Stimulated activated CD4-positive, alpha-beta T cell treated with anti-CD3 and anti-CD28 coated beads, TNF-alpha, amount 100 ng/mL, for 1 hour (primary cell): ENCODE measurements at places on chromosomes 7 and 10.

GRCh38 chr10:83959328-83959727, 180.0 kb upstream of the GHITM start:
- DNase-seq = no peak

DNA sequence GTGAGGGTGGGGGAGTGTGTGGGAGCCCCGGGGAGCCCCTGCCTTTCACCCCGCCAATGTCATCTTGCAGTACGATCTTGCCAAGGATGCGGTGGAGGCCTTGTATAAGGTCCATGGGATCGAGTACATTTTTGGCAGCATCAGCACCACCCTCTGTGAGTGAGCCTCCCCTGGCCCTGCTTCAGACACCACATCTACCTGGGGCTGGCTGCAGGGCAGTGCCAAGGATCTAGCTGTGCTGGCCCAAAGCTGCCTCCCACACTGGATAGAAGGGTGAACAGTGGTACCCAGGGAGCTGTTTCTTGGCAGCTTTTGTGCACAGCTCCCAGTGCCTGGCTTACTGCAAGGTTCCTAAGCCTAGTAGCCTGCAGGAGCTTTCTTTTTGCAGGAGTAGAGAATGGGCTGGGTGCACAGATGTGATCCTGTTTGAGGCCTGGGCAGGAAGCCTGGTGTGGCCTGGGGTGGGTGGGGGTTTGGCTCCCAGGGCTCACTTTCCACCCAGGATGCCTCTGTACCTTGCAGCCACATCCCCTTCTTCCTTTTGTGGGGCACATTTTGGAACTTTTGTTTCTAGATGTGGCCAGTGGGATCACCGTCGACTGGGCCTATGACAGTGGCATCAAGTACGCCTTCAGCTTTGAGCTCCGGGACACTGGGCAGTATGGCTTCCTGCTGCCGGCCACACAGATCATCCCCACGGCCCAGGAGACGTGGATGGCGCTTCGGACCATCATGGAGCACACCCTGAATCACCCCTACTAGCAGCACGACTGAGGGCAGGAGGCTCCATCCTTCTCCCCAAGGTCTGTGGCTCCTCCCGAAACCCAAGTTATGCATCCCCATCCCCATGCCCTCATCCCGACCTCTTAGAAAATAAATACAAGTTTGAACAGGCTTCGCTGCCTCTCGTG, 12.2 kb upstream of the CPA1 start:
- no peak for DNase-seq

GRCh38 chr7:120742372-120742771, 115.6 kb downstream of the TSPAN12 start:
- no peak for DNase-seq

- DNase-seq = no peak
Measured at GRCh38 chr10:86798025-86798424, 41.6 kb downstream of the BMPR1A start.

GRCh38 chr10:132849546-132850031, 63.6 kb upstream of the NKX6-2 start:
- DNase-seq = no peak

- DNase-seq = no peak
Measured at GRCh38 chr10:26524161-26524896, 86.2 kb downstream of the APBB1IP start.

DNA sequence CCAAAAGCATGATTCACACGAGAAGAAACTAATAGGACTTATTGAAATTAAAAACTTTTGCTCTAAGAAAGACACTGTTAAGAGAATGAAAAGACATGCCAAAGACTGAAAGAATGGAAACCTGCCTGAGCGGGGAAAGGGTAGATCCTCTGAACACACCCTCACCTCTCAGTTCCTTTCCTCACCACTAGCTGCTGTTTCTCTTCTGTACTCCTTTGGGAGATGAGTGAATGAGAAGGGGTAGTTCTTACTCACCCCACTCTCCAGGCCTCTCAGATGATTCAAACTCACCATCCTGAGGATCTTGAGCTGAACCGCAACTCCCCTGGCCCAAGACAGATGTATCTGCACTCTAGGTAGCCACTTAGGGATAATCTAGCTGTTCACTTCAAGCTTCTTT, 41.9 kb downstream of the IQUB start:
- DNase-seq = no peak

DNA sequence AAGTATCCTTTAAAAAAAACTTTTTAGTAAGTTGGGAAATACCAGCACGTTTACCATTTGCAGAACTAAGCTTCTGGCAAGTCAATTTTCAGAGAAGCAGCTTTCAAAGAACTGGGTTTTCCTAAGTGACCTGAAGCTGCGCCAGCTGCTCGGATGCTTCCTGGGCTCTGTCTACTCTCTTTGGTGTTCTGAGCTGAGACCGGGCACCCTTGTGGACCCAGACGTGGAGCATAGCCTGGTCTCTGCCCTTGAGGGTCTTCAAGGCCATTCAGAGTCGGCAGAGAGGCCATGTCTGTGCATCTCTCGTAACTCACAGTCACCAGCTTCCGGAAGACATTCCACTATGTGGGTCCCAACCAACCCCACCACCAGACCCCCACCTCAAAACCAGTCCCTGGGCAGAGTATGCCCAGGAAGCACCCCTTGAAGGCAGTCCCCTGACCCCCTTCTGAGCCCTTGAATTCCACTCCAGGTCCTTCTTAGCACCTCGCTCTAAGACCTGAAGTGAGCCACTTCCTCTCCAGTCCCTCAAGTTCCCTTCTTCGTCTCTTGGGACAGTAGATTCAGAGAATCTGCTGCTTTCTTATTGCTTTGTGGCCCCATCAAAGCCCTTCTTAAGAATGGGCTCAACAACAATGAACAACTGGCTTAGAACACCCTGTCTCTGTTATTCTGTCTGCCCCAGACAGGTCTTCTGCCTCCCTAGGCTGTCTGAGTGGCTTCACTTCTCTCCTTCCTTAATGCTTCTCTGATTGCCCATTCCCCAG, 8.5 kb downstream of the CALML5 start:
- DNase-seq = no peak

DNA sequence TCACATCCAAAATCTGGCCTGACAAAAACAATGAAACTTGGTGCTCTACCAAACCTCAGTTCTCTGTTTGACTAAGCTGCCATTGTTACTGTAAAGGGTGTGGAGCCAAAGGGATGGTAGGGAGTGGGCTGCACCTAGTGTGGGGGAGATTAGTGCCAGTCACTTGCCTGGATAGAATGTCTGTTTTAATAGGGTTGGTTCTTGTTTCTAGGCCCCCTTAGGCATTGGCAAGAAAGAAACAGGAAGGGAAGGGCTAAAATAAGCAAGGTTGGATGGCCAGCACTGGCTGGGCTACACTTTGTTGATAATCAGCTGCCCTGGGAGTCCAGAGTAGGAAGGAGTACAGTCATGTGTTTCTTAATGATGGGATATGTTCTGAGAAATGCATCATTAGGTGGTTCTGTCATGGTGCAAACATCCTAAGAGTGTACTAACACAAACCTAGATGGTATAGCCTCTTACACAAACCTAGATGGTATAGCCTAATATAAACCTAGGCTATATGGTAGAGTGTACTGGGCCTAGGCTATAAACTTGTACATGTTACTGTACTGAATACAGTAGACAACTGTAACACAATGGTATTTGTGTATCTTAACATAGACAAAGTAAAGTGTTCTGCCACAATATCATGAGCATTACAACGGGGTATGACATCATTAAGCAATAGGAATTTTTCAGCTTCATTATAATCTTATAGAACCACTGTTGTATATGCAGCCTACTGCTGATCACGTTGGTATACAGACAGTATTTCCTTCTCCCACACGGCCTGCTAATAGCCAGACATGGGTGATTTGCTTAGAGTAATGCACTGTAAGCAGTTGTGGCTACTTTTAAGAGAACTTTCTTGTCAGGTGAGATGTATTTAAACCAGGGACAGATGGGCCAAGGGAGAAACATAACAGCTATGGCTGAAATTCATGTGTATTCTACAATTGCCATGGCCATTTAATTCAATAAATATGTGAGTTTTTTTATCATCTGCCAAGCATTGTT, 15.4 kb downstream of the BBIP1 start:
- no peak for DNase-seq

GRCh38 chr7:145252031-145252430, 416.2 kb upstream of the TPK1 start:
- DNase-seq = no peak
